ENCODE measurements at places on chromosomes 6 and 20.
A peak's percentile ranks its signal among the peaks of the same experiment; 100 is the strongest.

DNA sequence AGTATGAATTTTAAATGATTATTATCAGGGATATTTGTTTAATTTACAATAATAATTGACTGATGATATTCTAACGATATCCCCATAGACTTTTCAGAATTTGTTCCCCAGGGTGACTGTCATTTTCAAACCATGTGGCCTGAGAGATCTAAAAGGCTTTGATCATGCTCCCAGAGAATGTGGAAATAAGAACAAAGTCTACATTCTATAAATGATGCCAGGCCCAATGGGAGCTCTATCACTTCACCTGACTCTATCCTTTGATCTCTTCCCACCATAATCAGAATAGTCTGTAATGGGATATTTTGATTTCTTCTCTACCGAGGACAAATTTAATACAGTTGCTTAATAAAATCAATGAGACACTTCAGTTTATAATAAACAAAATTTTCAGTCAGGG is 483.4 kb upstream of the IRAK1BP1 start:
- DNase-seq = no peak

GRCh38 chr6:160265869-160266476 is 7.4 kb upstream of the SLC22A2 start:
- no peak for DNase-seq

DNA sequence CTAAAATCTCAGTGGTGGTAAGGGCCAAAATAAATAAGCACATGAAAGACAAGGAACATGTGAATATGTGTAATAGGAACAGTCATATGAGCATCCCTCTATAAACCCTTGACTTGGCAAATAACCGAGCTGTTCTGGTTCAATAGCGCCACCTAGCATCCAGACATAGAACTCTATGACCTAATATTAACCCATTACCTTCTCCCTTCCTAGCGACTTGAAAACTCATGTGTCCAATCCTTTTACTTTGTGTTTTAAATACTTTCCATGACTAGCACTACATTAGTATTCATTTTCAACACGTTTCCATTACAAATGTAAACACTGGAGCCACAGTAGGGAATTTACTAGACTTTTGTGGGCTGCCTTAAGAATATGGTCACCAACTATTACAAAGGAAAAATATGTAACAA is 279.7 kb downstream of the UST start:
- DNase-seq = peak; percentile 53

DNA sequence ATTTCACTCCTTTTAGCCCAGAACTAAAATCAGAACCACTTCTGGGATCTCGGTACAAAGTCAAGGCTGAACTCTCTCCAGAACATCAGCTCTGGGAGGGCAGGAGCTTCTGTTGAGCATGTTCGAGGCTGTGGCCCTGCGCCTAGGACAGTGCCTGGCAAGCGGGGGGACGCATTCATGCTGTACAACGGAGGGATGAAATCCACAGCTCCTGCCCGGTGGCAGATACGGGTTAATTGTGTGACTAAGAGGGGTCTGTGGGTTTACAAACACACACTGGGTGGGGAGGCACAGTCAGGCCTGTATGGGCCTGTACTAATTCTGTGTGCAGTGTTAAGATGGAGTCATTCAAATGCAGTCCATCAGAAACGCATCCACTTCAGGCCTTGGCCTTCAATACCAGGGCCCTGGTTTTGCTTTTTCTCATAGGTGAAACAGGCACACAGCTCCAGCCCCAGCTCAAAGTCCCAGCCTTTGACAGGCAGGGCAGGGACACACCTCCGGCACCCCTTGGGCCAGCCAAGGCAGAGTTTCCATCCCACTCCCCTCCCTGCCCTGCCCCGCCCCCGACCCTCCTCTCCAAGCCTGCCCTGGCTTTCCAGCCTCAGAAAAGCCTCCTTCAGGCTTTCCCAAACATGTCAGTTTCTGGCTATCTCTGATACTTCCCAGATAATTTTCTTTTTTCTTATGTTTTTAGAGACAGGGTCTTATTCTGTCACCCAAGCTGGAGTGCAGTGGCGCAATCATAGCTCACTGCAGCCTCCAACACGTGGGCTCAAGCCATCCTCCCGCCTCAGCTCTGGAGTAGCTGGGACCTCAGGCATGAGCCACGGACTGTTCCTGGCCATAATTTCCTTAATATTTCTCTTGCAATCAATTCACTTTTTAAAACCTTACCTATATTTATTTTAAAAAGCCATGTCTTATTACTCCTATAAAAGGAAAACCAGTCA is 109.8 kb downstream of the SULF2 start:
- DNase-seq = peak; percentile 65

GRCh38 chr20:37081717-37082289 is 14.0 kb downstream of the RBL1 start:
- peak; percentile 13 for DNase-seq

GRCh38 chr20:63544958-63545516 is 2.5 kb downstream of the SRMS start:
- no peak for DNase-seq

DNA sequence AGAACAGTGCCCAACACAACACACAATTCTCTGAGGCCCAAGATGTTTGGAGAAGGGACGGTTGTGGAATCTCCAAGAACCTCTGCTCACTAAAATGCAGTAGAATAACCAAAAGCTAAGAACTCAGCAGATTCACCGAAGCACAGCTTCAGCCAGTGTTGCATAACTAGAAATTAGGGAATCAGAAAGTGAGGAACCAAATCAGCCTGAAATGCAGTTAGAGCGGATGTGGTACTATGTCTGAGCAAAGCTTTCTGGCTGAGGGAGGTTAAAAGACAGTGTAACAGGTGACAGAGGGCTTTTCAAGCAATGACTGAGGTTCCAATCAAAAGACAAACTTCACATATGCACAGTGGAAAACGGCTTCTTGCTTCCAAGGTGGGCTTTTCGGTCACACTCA is 197.9 kb upstream of the KCNK16 start:
- DNase-seq = no peak

- DNase-seq = no peak
These were observed 42.6 kb downstream of the BMP7 start for GRCh38 chr20:57223648-57224489.

GRCh38 chr20:46415773-46416172 is 9.4 kb upstream of the ELMO2 start:
- no peak for DNase-seq

DNA sequence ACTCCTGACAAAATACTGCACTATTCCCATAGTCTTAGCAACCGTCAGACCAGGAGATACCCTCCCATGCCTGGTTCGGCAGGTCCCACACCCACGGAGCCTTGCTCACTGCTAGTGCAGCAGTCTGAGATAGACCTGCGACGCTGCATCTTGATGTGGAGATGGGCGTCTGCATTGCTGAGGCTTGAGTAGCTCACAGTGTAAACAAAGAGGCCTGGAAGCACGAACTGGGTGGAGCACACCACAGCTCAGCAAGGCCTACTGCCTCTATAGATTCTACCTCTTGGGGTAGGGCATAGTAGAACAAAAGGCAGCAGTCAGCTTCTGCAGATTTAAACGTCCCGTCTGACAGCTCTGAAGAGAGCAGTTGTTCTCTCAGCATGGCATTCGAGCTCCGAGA is 25.4 kb downstream of the TMEM244 start:
- no peak for DNase-seq

DNA sequence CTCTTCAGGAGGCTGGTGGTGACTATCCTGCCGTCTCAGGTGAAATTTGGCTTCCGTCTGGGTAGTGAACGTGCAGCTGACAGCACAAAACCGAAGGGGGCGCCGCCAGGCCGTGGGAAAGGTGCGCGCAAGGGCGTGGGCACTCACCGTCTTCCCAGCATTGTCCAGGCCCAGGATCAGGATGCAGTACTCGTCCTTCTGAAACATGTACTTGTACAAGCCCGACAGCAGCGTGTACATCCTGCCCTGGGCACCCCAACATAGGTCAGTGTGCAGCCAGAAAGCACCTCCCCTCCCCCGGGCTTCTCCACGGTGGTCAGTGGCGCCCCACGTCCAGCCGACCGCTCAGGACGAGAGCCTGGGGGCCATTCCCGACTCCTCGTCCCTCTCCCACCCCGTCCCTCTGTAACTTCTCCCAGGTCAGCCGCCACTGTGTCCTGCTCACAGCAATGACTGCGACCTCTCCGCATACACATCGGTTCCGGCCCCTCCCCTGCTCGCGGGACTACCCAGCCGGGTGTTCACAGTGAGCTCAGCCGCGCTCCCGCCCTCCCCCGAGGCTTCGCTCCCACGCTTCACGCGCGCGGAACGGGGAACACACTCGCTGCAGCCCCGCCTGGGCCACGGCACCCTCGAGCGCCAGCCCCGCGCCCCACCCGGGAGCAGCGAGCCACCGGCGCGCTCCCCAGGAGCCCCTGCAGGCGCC is 771 bp downstream of the ARFRP1 start:
- DNase-seq = peak; percentile 49

- DNase-seq = no peak
These were observed 96.9 kb upstream of the HMGCLL1 start for GRCh38 chr6:55675941-55676340.

DNA sequence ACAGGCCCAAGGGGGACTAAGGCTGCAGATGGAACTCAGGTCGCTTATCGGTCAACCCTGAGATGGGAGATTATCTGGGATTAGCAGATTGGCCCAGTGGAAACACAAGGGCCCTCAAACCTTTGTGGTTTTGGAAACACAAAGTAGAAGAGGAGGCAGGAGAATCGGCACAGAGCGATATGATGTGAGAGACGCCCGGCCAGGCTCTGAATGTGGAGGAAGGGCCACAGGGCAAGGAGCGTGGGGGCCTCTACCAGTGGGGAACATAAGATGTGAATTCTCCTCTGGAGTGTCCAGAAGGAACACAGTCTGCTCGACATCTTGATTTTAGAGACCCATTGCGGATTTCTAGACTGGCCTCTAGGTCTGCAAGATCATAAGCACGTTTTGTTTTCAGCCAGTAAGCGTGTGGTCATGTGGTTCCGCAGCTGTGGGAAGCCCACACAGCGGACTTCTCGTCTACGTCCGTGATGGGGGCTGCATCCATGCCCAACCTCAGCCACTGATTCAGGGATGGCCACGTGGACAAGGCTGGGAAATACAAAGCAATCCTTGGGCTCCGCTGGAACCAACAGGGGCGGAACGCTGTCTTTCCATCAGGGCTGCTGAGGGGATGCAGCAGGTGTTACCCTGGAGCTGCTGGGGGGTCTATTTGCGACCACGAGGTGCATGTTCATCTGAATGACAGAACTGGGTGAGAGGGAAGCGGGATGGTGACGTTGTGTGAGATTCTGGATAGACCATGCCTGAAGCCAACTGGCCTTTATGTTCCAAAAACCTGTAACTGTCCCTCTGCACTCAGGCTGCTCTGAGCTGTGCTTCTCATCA is 127.6 kb upstream of the PMEPA1 start:
- DNase-seq = no peak

DNA sequence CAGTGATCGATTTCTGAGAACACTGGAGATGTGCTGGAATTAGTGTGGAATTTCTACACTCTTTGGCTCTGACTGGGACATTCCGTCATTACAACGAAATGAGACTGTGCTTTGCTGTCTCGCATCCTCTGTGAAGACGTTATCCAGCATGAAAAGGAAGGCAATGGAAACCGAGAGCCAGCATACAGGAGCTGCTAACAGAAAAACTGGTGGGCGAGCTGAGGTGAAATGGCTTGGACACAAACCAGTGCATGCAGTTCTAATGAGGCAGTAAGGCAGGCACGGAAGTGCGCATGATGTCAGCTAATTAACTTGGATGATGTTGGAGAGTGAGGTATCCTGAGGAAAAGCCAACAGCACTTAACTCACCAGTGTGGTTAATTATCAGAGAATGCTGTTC is 202.8 kb upstream of the AGPAT4 start:
- DNase-seq = no peak
